ENCODE measurements at places on chromosomes 6 and 20.

DNA sequence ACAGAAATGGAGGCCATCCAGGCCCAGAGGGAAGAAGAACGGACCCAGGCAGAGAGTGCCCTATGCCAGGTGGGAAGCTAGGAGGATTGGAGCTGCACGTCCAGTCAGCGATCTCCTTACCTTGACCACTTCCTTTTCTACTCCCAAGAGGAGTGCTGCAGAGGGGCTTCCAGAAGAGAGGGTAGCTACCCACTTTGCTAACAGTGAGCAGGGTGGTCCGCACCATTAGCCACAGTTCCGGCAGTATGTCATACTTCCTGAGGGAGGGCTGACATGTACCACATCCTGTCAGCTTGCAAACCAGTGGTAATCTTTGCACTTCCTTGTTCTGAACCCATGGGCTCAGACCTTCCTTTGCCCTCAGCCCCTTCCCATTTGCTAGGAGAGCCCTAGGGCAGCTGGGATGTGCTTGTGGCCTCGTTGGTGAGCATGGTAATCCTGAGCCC, 35.4 kb downstream of the CEP250 start:
- DNase-seq = peak; percentile 43

DNA sequence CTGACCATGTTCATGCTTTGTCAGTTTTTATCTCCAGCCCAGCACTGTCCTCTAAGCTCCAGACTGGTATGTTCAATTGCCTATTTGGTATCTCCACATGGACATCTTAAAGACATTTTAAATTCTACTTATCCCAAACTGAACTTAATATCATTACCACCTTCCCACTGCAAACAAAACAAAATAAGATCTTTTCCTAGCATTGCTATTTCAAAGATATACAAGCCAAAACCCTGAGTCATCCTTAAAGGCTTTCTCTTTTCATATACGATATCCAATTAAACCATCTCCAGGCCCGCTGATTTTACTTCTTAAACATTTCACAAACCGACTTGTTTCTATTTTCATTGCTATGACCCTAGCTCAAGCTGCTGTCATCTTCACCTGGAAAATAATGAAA, 35.1 kb upstream of the HS3ST5 start:
- DNase-seq = no peak

DNA sequence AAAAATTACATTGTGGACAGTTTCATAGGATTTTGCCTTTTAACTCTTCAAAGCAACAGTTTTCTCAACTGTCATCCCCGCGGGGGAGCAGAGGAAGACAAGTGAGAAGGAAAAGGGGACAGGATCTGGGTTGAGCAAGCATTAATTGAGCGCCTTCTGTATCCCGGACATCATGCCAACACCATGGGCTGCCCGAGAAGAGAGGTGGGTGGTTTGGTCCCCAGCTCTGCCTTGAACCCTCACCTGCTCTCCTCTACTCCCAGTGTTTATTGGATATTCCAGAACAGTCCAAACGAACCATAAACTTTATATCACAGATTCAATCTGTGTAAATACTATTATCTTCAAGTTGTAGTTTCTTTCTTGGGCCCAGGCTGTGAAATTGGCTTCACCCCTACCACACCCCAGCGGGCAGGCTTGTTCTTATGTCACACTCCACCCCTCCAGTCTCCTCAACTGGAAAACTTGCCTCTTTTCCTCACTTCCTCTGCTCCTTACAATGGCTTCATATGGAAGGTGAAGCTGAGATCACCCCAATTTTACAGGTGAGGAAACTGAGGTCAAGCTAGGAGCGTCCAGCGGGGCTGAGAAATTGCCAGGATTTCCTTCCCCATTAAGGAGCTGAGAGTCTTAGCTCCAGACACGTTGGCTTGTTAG, 6.0 kb downstream of the PCK1 start:
- no peak for DNase-seq

DNA sequence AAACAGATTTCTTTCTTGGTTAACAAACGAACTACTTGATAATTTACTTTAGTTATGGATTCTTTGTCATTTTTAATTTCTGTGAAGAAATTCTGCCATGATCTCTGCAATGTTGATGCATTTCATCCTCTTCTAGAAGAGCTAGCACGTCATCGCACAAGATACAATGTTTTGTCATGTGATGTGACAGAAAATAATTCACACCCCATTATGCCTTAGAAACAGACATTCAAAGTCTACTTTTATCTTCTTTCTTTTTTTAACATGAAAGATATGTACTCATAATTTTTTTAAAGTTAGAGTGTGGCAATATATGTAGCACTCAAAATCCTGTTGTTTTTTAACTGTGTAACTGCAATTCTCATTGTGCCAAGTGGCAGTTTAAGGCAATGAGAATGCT, 39.6 kb upstream of the NELFCD start:
- no peak for DNase-seq

GRCh38 chr6:128064540-128064895, 163.7 kb upstream of the THEMIS start:
- no peak for DNase-seq

DNA sequence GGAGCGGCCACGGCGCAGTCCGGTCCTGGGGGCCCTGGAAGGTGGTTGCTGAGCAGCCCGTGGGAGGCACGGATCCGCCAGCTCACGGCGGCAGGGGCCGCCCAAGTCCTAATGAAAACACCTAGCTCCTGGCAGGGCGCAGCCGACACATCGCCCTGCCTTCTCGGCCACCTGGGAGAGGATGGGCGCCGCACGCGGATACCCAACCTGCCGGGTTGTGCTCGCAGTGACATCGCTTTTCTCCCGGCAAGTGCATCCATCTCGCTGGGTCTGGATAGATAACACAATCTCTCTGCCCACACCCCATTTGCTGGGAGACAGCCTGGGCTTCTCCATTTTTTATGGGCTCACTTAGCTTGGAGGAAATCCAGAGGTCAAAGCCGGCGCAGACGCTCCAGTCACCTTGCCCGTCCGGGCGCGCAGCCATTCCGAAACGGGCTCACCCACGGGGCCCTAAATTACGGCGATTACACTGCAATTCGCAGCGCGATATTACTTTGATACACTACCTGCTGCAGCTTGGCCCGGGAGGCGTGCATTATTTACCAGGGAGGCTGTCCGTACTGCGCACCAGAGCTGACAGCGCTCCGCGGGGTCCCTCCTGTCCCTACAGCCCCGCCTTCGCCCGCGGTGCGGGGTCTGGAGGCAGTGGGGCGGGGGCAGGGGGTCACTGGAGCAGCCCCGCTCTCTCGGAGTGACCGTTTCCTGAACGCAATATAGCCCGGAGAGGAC, 36.2 kb upstream of the CCDC167 start:
- DNase-seq = no peak

DNA sequence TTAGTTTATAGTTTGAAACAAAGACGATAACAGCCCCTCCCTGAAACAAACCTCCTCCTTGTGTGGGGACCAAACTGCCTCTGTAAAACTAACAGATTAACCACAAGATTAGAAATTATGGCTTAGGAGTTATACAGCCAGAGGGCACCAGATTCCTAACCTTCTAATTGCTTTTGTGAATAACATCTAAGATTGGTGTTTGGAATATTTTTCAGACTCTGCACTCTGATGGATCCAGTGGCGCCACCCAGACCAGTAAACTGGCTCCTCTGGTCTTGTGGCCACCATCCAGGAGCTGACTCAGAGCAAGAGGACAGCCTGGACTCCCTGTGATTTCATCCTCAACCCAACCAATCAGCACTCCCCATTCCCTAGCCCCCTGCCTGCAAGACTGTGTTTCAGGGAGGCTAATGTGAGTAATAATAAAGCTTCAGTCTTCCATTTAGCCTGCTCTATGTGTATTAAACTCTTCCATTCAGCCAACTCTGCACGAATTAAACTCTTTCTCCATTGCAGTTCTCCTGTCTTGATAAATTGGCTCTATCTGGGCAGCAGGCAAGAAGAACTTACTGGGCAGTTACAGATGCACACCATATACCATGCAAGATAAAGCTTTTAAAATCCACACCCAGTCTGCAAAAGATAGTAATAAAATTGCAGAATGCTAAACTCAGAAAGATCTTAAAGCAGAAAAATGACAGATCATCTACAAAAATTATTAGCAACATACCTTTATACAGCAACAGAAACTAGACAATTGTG, 58.5 kb upstream of the SLC22A16 start:
- DNase-seq = no peak

- no peak for DNase-seq
Observed at GRCh38 chr6:36769676-36770499, 69.4 kb downstream of the CPNE5 start.

GRCh38 chr20:57062241-57062640, 204.2 kb downstream of the BMP7 start:
- no peak for DNase-seq

DNA sequence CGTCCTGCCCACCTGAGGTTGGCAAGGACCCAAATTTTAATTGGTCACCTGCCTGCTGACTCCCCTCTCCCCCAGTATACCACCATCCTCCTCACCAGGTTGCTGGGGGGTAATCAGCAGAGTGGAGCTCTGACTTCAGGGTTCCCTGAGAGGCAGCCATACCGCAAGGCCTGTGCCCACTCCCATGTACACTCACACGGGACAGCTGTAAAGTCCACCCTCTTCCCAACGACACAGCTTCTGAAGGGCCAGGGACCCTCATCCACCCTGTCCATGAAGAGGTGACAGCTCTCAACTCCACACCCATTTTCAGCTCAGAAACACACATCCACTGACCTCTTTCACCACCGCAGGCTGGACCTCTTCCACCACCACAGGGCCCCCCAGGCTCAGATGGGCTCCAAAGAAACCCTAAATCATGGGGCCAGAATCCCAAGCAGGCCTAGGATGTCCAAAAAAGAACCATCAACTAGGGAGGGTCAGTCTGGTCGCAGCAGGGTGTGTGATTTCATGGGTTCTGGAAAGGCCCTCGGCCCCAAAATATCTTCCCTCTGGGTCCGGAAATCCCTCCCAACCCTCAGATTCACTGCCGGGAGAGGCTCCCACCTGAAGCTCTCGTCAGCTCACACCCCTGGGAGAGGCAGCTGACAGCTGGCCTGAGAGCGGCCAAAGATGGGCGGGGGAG, 30.0 kb downstream of the TFEB start:
- no peak for DNase-seq

DNA sequence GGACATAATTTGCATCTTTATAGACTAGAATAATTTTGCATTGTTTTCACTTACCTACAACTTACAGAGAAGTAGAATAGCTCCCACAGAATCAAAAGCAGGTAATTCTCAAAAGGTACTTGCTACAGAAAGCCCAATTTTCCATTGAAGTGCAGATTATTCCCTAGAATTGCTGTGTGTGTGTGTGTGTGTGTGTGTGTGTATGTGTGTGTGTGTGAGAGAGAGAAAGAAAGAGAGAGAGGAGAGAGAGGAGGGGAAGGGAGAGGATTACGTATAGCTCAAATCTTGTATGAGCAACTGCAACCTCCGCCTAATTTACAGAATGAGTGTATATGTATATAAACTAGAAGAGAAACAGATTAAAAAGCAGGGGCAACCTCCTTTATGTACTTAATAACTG, 68.0 kb downstream of the DOK5 start:
- no peak for DNase-seq
